ENCODE measurements at places on chromosomes 5 and 9.

DNA sequence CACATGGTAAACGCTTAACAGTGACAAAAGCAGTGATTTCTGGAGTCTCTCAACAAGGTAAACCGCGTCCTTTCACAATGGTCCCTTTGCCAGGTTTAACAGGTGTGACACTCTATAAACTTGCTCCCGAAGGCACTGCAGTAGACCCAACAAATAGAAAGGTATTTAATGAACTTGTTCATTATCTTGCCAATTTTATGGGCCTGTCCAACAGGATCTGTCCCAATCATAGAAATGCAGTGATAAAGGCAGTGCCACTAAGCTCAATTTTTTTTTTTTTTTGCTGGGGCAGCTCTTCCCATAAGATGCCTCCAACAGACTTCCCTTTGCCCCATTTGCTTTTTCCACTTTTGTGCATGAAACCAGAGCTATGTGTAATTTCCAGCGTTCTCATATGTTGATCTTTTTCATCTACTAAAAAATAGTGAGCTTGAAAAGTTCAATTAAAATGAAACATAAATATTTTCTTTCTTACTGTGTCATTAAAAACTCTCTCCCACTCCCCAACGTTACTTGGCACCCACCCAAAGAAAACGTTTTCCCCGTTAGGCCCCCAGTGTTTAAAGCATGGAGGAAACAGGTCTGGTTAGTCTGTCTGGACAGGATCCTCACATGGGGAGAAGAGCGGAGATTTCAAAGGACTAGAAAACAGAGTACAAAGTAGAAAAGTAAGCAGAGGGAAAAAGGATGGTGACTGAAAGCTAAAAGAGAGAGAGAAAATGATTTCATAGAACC, 80.9 kb upstream of the SPATA31D4 start:
- DNase-seq = no peak

DNA sequence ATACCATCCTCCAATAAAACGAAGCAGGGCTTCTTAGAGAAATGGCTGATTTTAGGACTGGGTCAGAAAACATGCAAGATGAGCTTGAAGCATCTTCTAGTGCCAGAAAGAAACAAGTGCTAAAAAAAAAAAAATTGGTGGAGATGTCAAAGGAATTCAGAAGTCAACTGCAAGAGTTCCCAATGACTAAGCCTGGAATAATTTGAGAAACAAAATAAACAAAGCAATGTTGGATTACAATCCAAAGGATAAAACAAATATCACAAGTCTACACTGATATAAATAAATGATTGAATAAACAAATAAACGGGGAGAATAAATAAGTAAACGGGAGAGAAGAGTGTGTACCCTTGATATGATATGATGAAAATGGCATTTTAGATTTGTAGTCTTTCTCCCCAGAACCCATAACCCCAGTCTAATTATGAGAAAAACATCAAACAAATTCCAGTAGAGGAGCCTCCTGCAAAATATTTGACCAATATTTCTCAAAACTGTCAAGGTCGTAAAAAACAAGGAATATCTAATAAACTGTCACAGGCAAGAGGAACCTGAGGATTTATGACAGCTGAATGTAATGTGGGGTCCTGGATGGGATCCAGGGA, 63.5 kb upstream of the CCL21 start:
- DNase-seq = no peak

- DNase-seq = no peak
These were observed 19.5 kb upstream of the RAB14 start for GRCh38 chr9:121220996-121221663.

DNA sequence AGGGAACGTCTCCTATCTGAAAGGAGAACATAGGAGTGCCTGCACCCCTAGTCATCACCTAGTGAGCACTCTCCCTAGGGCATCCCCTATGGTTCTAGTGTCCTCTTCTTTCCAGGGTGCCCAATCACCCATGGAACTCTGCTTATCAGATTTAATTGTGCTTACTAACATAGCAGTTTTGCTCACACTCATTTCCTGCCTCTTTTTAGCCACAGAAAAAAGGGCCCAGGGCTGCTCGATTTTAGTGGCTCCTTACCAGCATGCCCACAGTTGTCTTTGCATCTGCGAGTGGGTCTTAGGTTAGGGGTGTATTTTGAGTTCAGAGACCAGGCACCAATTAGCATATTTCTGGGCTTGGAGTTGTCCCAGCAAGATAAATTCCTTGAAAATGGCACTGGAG, 1110.2 kb downstream of the TAF11L14 start:
- DNase-seq = no peak

- DNase-seq = no peak
These were observed 74.3 kb downstream of the ZDHHC21 start for GRCh38 chr9:14618836-14619420.

- no peak for DNase-seq
These were observed 14.4 kb upstream of the PAIP1 start for GRCh38 chr5:43571237-43571636.

GRCh38 chr5:80010754-80011392, 19.8 kb upstream of the MTX3 start:
- no peak for DNase-seq

- no peak for DNase-seq
These were observed 243.8 kb downstream of the KDM4C start for GRCh38 chr9:7001571-7001970.

- no peak for DNase-seq
These were observed 56.8 kb upstream of the CPEB4 start for GRCh38 chr5:173831196-173831914.

DNA sequence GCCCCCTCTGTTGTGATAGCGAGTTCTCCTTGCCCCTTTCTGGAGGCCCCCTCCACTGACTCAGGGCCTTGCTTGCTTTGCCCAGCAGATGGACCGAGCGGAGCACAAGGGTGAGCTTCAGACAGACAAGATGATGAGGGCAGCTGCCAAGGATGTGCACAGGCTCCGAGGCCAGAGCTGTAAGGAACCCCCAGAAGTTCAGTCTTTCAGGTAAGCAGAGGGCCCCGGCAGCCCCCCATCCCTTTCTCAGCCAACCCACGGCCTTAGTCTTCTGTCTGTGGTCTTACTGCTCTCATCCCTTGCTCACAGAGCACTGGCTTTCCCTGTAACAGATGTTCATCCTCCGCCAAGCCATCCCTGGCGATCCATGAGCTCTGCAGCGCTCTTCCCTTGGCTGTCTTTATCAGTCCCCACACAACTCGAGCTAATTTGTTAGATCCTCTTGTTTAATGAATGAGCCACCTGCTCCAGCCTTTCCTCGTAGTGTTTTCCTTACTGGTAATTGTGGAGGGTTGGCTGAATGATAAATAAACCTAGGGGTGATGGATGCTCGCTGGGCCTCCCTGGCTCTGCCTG, 18.4 kb upstream of the RARS1 start:
- DNase-seq = no peak

DNA sequence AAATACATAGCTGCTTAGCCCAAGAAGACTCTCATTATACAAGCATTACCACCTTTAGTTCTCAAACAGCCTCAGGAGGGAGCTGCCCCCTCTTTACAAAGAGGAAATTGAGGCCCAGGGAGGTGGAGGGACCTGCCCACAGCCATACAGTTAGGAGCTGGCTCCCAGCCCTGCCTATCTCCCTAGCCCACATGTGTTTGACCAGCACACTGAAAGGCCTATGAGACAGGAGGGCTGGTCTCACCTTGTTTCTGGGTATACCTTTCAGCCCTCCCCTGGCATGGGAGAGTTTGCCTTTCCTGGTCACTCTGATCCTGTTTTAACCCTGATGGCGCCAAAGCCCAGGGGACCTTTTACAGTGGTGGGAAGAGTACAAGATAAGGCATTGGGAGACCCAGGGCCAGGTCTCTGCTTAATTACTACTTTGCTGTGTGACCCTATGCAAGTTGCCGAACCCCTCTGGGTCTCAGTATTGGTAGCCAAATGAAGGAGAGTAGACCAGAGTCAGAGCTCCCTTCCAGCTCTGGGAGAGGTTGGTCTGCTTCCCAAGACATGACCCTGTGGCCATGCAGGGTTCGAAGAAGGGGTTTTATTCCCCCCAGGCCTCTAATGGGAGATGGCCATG, 60.9 kb upstream of the RPL26L1 start:
- no peak for DNase-seq

GRCh38 chr5:40437452-40437861, 242.3 kb upstream of the PTGER4 start:
- no peak for DNase-seq

GRCh38 chr9:113645227-113645977, 181.9 kb downstream of the RGS3 start:
- no peak for DNase-seq

GRCh38 chr5:1017691-1018455, 9.3 kb downstream of the NKD2 start:
- DNase-seq = no peak

GRCh38 chr9:97772145-97772544, 75.0 kb upstream of the XPA start:
- DNase-seq = no peak

DNA sequence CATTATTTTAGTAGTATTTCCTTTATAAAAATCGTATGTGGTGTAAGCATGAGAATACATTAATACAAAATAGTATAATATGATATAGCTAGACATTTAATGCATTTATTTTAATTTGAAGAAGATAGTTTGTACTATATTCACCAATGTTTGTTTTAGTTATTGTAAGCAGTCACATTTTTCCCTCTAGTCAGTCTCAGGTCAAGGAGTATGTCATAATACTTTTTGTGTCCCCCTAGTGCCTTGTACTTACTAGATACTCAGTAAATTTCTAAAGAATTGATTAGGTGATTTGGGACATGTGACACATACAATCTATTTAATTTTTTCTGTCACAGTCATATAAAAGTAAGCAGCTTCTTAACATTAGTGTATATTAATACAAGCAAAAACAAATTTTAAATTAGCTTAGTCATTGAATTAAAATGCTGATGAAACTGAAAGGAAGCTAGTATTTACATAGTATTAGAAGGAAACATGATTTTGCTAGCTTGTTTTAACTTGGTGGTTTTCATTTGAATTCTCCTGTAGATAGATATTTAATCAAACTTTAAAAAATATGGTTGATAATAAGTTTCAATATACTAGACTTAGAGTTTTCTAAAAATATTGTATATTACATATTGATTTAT, 242.2 kb downstream of the FER start:
- no peak for DNase-seq

- DNase-seq = no peak
These were observed 68.0 kb upstream of the CTSL start for GRCh38 chr9:87657893-87658292.

- DNase-seq = no peak
These were observed 164.9 kb upstream of the ZNF618 start for GRCh38 chr9:113711251-113711650.

GRCh38 chr9:13387734-13388067, 108.2 kb upstream of the MPDZ start:
- DNase-seq = no peak

- no peak for DNase-seq
These were observed 26.9 kb downstream of the ZNF484 start for GRCh38 chr9:92850898-92851297.

DNA sequence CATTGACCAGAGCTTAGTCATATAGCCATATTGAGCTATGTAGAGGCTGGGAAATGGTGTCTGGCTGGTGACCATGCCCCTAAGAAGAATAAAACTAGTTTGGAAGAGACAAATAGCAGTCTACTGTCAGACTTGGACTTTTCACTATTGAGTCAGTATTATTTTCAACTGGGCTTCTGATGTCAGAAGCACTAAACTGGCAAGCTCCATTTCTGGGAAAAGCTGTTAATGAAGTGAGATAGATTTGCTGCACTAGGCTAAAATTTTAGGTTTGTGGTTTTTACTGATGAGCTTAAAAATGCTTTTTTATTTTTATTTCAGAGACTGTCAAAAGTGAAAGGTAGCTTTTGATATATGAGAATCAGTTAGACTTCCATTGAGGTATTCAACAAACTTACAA, 220.2 kb downstream of the RAB3C start:
- DNase-seq = no peak

DNA sequence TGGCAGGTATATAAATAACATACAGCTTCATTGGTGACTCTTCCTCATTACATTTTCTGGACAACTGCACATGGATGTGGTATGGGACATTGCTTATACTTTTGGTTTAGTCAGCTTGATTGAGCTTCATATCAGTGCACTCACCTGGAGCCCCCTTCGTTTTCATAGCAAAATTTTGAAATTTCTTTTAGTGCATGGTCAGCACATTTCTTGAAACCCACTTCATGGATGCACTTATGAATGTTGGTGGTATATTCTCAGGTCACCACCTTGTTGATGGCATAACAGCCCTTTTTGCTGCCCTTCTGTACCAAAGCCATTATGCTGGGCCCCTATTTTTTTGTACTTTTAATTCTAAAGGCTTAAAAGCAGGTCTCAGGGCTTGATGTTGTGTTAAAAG, 16.7 kb upstream of the LRRC70 start:
- no peak for DNase-seq

DNA sequence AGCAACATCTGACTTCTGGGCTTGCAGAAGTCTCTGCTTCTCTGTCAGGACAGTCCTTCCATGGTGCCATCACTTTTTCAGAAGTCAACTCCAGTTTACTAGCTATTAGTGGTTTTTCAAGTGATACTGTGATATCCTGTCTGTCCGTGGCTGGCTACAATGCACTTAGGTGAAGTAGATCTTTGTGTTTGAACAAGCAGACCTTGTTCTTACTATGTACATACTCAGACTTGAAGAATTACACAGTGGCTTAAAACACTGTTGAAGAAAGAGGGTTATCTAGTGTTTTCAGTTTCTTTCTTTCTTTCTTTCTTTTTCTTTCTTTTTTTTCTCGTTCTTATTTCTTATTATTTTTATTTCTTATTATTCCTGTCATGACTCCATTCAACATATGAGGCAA, 228.7 kb downstream of the NTRK2 start:
- no peak for DNase-seq

GRCh38 chr9:70533492-70533891, 119.0 kb upstream of the KLF9 start:
- no peak for DNase-seq

DNA sequence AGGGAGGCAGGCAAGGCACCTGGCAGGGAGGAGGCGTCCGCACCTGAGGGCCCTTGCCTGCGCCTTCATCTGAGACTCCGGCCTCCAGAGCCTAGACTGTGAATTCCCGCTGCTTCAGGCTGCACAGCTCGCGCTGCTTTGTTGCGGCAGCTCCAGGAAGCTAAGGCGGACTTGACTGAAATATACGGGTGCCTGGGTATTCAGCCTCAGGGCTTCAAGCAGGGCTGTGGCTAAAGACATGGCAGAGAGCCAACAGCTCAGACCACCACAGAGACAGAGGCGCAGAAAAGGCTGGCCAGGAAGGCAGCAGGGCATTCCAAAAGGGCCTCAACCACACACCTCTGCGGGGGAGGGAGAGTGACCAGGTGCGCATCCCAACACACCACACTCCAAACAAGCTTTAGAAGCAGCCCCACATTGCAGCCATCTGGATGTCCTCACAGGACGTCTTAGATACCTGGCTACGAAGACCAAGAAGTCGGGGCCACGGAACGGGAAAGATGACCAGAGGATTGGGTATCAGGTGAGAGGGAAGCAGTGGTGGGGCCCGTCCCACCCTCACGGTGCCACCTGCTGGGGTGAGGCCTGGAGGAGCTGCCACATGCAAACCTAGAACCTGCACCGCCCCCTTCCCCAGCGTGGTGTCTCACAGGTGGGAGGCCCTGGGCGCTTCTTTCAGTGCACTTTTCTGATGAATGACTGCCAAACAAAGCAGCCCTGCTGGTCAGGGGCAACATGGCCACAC, 1.7 kb upstream of the DPH7 start:
- DNase-seq = no peak
